ENCODE measurements at places on chromosomes 11 and 22. TPM values are rescaled to one million over a fixed set of nuclear protein-coding genes. Genes with fewer than 3 reads are reported as not detected.

Gene OR5A1
- 0.03 TPM for total RNA-seq

Gene TSSK2
- not detected for total RNA-seq

Gene OR8D4
- 0.14 TPM for total RNA-seq

Gene SEC14L3
- total RNA-seq: not detected
